ENCODE measurements at places on chromosomes 1 and 21.

GRCh38 chr1:53296117-53296749 is 31.6 kb downstream of the LRP8 start:
- DNase-seq, result no peak

GRCh38 chr1:59081181-59081580 is 215.7 kb upstream of the FGGY start:
- no peak for DNase-seq

GRCh38 chr1:19476450-19477190 is 8.7 kb downstream of the CAPZB start:
- DNase-seq, result no peak

- no peak for DNase-seq
Observed at GRCh38 chr1:231359113-231359512, 21.0 kb downstream of the SPRTN start.

- DNase-seq, result no peak
Observed at GRCh38 chr1:78006521-78006920, 1.8 kb downstream of the DNAJB4 start.

DNA sequence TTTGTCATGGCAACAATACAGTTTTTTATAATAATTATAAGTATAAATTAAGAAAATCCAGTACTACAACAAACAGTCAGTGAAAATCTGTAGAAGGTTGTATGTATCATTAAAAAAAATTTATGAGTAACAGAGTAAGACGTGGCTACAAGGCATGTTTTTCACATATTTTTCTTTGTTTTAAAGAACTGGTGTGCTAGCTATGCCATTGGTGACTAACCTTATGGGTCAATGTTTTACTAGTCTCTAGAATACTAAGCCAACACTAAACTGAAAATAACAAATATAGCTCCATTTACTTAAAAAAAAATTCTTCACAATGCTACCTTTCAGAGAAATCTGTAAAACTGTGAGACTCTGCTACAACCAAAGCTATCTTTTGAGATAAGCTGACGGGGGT is 261.5 kb downstream of the ADGRL2 start:
- DNase-seq, result no peak

DNA sequence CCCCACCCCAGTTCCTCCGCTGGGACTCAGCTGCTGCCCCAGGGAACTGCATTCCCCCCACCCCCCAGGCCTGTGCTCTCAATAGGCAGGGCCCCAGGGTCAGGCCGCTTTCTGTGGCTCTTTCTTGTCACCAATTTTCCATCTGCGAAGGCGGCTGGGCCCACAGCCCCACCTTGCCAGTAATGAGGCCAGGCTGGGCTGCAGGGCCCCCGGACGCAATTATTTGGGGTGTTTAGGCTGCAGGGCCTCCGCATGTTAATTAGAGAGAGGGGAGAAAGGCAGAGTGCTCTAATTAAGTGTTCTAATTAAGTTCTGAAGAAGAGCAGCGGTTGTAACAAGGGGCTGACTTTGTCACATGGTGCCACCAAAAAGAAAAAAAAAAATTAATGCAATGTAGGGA is 71.8 kb downstream of the EPHB2 start:
- DNase-seq, result no peak

- peak; percentile 45 for DNase-seq
Observed at GRCh38 chr1:163056831-163057230, 12.3 kb upstream of the RGS4 start.

DNA sequence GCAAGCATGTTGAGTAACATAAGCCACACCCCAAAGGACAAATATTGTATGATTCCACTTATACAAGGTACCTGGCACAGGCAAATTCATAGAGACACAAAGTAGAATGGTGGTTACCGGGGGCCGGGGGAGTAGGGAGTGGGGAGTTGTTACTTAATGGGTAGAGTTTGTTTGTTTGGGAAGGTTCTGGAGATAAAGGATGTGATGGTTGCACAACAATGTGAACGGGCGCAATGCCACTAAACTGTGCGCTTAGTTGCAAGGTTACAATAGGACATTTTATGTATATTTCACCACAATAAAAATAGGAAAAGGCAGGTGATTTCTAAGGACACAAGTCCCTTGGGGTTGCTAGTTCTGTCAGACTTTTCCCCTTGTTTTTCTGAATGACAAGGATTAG is 516.6 kb downstream of the KIF26B start:
- DNase-seq, result no peak

DNA sequence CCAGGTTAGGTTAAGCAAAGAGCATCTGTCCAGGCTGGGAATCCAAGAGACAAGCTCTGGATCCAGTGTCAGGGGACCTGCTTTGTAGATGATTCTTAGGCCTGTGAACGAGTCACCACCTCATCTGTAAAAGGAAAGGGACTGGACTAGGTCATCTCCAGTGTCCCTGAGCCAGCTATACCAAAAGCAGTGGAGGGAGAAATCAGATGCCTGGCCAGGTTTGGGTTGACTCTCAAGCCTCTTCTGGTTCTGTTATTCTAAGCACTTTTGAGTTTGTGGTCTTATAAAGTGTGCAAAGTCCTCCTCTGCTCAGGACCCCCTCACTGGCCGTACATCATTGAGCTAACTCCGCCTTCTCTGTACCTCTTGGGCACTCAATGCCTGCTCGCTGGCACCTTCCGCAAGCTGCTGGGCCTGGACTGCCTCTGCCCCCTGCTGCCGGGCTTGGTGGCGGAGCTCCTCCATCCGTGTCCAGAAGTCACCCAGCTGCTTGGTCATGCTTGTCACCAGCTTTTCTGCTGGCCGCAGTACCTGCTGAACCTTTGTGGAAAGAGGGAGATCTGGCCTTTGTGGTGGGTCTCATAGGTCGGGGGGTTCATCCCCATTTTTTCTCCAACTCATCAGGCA is 33.6 kb downstream of the CAMK1G start:
- DNase-seq, result no peak

DNA sequence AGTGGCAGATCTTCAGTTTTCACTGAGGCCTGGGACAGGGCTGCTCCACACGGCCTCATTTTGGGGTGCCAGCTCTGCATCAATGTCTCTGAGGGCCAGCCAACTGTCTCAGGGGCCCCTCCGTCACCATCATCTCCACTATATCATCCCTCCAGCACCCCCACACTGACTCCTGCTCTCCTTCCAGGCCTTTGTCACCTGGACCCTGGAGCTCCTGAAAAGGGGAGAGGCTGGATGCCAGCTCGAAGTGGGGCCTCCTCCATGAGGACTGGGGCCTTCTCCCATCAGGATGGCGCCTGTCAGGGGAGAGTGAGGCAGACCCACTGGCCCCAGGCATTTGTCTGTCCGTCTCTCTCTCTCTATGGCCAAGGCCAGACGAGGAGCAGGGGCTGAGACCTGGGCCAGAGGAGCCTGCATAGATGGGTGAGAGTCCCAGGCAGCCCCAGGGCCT is 44.7 kb upstream of the LRP8 start:
- no peak for DNase-seq

DNA sequence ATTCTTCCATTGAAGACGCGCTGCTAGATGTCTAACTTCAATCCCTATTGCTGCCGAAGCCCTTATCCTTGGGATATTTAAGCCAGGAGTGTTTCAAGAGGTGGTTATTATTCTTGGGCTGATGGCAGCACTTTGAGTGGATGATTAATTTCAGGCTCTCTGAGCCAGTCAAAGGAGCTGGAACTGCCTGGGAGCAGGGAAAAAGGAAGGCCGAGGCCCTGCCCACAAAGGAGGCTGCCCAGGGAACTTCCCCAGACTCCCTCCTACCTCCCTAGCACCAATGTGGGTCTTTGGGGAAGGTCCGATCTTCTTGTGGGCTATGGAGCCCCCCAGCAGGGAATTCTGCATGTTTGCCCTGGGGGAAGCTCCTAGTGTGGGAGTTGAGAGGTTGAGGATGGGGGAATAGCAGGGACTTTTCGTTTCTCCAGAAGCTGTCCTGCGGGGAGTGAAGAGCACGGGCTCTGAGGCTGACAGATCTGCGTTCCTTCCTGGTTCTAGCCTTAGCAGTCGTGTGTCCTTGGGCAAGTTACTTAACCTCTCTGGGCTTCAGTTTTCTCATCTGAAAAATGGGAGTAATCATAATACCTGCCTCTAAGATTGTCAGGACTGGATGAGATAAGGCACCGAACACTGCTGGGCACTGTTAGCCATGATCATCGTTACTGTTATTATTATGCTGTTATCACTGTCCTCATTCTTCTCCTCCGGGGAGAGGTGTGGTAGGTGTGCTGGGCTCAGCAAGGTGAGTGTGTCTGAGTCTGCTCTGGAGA is 6.3 kb downstream of the KCNQ4 start:
- DNase-seq, result no peak

GRCh38 chr1:117575586-117576225 is 30.1 kb upstream of the TENT5C start:
- no peak for DNase-seq

DNA sequence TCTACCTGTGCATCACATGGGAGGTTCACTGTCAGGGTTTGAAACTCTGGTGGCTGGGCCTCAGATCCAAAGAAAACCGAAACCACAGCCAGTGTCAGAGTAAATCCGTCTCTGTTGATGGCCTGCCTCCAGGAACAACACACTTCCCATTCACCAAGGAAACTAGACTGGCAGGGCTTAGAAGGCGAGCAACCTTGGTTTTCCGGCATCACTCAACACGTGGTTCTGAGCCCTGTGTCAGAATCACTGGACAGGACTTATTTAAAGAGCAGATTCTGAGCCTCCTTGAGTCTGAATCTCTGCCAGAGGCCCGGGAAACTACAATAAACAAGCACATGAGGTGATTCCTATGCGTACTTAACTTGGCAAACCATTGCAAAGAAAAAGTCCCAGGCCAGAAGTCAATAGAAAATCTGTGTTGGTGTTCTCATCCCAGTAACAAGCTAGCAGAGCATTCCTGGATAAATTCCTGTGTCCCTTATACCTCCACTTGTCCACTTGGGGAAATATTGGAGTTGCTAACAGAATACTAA is 70.0 kb downstream of the KCTD3 start:
- DNase-seq, result no peak

- DNase-seq, result peak; percentile 78
Observed at GRCh38 chr1:20732588-20733359, at the start of gene SH2D5. SH2D5 (minus strand) TSS chr1:20732703; CDS start chr1:20728044, 4,659 bp downstream.

GRCh38 chr1:153534226-153534924 is 1.4 kb downstream of the S100A6 start:
- DNase-seq, result no peak

- no peak for DNase-seq
Observed at GRCh38 chr1:67274623-67275325, 32.9 kb upstream of the IL12RB2 start.

DNA sequence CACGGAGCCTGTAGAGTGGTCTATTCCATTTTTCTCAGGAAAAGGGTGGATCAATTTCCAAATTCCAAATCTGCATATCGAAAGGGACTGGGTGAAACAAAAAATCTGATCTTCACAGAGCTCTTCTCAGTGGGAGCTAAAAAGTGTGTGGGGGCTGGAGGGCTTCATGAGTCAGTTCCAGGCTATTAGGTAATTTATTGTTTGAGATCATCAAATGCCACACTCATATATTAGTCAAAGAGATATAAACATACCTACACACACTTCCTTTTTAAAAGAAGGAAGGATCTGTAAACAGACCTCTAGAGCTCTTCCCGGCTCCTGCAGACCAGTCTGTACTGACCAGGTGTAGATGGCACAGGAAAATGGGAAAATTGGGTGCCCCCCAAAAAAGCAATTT is 175.4 kb downstream of the ZBTB18 start:
- no peak for DNase-seq

- DNase-seq, result peak; percentile 76
Observed at GRCh38 chr1:245591346-245592188, 436.8 kb downstream of the KIF26B start.

GRCh38 chr1:21451981-21452411 is 12.1 kb downstream of the NBPF3 start:
- no peak for DNase-seq

DNA sequence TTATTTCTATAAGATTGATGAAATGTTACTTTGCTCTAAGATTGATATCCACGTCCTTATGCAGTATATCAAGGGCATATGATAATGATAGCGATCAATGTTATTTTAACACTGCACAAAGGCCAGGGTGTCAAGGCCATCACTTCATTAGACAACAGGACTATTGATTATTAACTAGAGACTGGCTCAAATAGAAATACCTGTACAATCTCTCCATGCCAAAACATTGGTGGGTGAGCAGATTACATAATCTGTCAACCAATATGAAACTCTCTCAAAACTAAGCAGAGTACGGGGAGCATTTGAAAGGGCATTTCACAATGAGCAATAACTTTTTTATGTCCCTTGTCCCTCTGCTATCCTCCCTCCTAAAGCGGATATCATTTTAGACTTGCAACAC is 566.5 kb upstream of the PKN2 start:
- DNase-seq, result no peak

GRCh38 chr1:12372761-12373160 is 142.9 kb downstream of the VPS13D start:
- DNase-seq, result no peak

GRCh38 chr1:2194319-2194897 is at the start of gene FAAP20:
FAAP20 (minus strand) TSS chr1:2194772; CDS start chr1:2194749, 23 bp downstream.
- peak; percentile 35 for DNase-seq

DNA sequence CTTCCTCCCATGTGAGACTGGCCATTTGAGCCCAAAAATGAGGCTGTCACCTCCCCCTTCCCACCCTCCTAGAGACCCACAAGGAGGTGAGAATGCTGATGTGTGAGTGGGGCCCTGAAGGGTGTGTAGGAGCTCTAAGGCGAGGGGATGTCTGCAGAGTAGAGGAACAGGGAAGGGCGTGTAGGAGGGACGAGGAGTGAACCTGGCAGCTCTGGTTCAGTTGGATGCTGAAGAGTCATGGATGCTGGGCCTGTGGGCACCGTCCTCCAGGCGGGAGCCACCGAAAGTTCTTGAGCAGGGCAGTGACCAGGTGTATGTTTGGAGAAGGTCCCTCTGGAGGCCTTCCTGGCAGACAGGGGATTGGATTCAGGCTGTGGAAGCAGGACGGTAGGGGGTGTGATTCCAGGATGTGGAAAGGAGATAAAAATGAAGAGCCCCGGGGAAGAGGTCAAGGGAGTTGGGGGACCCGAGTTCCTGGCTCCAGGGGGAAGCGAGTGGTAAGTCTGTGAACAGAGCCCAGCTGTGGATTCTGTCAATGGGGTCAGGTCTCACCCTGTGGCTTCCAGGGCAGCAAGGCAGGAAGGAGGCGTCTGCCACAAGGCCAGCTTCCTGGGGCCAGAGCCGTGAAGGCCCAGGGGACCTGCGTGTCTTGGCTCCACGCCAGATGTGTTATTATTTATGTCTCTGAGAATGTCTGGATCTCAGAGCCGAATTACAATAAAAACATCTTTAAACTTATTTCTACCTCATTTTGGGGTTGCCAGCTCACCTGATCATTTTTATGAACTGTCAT is 7.9 kb downstream of the SAMD11 start:
- no peak for DNase-seq

DNA sequence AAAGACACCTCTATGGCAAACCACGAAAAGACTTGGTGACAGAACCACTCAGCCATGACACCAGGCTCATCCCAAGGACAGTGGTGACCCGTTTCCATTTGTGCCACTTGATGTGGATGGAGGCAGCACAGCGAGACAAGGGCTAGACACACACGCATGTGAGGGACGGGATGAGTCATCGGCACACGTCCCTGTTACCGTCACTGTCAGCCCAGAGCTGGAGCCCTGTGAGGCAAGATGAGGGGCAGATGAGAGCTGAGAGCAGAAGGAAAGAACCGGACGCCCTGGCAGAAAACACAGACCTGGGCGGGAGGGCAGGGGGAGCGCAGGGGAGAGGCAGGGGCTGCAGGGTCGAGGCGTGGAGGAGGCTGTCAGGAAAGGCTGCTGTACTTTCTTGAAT is 57.8 kb downstream of the SIK1 start:
- DNase-seq, result no peak

Measured in NCI-H1092 treated with DMSO at 0.1 percent for 48 hours (cell line).